Posterior vena cava (tissue), 2 donors: ENCODE measurements at places on chromosomes 2 and 18. TPM values are rescaled to one million over a fixed set of nuclear protein-coding genes. Genes with fewer than 3 reads are reported as not detected.

CHCHD5 gene
- 23.8 TPM for total RNA-seq

GRCh38 chr2:120552800-120553481 is 182.7 kb upstream of the GLI2 start:
- DNase-seq: peak; percentile 91

GRCh38 chr2:231128541-231128940 is 3.7 kb upstream of the HTR2B start:
- DNase-seq: no peak

LRPPRC gene
- total RNA-seq: 53.1 TPM

KCNF1 gene
- total RNA-seq: 0.29 TPM

DNA sequence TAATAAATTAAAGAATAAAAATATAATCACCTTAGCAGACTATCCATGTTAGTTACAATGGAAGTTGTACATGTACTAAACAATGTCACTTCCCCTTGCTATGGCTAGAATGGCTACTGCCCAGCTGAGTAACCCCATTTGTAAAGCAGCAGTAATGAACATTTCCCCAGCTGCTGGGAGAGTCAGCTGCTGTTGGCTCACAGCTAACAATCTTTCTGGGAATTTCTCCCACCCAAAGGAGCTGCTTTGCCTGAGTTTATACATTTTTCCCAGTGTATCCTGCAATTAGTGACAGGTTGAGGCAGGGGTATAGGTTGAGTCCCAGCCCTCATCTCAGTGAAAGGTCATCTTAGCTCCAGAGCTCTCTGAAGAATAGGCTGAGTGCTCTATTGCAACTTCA is 665.6 kb upstream of the KLHL29 start:
- no peak for DNase-seq

HDLBP gene
- total RNA-seq: 459 TPM

- no peak for DNase-seq
Measured at GRCh38 chr2:12273111-12273510, 443.6 kb upstream of the TRIB2 start.

DNA sequence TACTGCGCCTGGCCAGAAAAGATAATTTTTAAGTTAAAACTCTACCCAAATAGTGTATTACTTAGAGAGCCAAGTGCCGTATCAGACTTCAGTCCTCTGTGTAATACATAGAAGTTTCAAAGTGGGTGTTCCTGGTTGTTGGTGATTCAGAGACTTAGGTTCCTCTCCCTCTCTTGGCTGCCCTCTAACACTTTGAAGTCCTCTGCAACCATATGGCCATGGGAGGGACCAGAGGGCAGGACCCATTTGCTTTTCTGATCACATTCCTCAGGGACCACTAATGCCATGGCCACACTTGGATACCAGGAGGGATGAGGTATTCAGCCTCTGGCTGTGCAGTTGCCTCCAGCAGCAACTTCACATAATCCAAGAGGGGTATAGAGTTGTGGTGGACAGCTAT is 131.5 kb downstream of the CAPN13 start:
- no peak for DNase-seq
